Stimulated activated CD4-positive, alpha-beta T cell treated with anti-CD3 and anti-CD28 coated beads, Interleukin-1b, Interleukin-23, amount 100 ng/mL, for 24 hours (primary cell): ENCODE measurements at places on chromosomes 1 and 21.

- no peak for DNase-seq
Observed at GRCh38 chr21:40472013-40472412, 374.9 kb downstream of the DSCAM start.

DNA sequence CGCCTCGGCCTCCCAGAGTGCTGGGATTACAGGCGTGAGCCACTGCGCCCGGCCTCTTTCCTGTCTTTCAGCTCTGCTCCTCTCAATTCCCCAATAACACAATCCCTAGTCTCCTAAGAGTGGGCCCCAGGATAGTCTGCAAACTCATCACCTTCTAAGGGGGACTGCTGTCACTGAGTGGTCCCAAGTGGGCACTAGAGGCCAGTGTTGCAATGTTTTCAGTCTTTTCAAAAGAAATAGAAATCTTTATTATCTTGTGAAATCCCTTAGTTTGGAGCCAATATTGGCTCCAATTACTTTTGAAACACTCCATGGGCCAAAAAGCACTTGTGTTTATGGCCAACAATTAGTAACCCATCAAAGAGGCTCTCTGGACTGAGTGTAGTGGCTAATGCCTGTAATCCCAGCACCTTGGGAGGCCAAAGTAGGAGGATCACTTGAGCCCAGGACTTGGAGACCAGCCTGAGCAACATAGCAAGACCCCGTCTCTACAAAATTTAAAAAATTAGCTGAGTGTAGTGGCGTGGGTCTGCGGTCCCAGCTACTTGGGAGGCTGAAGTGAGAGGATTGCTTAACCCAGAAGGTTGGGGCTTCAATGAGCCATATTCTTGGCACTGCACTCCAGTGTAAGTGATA, 28.6 kb upstream of the ZNF697 start:
- DNase-seq, result no peak

DNA sequence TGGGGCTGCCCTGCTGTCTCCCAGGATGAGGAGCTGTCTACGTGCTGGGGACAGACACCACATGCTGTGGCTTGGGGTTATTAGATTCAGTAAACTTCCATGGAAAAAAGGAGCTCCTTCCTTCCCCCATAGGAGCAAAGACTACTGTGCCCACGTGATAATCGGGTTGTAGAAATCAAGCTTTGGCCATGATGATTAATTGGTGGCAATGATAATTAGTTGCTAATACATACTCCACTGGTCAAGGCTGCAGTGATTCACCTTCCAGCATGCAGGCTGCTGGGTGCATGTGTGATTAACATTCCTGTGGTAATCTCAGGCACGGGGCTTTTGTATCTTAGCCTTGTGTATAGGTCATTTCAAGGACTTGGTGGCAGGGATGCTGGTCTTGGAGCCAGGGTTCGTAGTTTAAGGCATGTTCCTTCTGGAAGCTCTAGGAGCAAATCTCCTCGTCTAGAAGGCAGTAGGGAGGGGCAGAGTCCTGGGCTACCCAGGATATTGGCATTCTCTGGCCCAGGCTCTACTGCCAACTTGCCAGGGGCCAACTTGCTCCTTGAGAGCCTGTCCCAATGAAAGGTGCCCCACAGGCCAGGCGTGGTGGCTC, 41.4 kb downstream of the TMCO4 start:
- no peak for DNase-seq

- DNase-seq, result no peak
Observed at GRCh38 chr1:11373895-11374747, 101.1 kb downstream of the UBIAD1 start.

GRCh38 chr1:196372896-196373536, 235.2 kb downstream of the KCNT2 start:
- no peak for DNase-seq

DNA sequence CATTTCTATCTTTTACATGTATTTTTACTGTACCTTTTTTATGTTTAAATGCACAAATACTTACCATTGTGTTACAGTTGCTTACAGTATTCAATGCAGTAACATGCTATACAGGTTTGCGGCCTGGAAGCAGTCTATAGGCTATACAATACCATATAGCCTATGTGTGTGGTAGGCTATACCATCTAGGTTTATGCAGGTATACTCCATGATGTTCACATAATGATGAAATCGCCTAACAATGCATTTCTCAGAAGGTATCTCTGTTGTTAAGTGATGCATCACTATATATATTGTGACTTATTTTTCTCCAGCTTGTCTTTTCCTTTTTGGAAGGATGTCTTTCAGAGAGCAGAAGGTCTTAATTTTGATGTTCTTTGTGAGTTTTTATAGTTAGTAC, 103.5 kb downstream of the MAST2 start:
- no peak for DNase-seq

DNA sequence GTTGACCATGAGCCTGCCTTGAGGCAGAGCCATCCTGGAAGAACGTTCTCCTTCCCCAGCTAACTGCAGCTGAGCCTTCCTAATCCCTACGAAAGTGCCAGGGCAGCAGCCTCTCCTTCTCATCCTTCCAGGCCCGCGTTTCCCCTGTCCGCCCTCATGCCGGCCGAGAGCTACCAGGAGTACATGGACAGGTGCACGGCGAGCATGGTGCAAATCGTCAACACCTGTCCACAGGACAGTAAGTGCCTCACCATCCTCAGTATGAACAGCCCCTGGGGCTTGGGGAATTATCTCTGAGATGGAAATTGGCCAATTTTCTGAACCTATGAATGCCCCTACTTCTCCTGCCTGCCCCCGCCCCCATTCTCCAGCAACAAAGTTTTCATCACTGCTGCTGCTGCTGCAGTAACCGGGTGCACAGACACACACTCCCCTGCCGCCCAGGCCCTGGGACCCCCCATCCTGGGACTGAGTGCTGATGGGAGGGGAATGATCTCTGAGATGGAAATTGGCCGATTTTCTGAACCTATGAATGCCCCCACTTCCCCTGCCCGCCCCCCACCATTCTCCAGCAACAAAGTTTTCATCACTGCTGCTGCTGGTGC, 39.6 kb downstream of the UBASH3A start:
- DNase-seq, result no peak

- DNase-seq, result no peak
Observed at GRCh38 chr1:177780096-177780700, 189.7 kb downstream of the SEC16B start.

DNA sequence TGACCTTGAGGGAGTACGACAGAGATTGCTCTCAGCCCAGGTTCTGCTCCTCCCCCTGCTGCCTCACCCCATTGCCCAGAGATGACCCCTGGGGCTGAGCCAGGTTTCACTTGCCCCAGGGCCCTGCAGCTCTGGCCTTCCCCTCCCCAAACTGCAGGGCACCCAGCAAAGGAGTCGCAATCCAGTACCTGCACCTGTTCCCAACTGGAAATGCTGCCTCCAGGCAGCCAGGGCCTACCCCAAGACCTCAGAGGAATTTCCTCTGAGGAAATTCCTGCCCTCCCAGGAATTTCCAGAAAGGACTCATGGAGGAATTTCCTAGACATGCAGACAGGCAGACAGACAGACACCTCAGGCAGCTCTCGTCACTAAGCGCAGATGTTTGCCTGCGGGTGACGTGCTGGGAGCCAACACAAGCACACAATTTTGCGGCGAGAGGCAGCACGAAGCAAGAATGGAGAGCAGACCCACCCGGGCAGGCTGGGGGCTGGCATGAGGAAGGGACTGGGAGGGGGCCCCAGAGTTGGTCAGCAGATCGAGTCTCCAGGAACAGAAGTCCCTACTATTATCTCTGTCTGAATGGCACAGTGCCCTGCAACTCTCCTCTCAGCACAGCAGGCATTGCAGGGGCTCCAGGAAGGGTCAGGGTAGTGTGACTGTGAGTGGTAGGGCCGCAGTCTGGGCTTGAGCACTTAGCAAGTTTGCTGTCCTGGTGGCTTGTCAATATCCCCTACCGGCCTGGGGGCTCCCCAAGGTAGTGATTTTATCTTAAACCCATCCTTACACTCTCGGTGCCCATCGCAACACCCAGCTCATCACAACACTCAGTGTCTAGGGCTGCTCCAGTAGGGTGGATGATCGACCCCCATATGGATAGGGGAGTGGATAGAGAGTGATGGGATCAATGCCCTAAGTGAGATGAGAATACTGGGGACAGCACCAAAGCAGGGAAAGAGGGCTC, 2.9 kb upstream of the EFNA1 start:
- DNase-seq, result no peak
